ENCODE measurements at places on chromosomes 16 and 17.
A peak's percentile ranks its signal among the peaks of the same experiment; 100 is the strongest.

DNA sequence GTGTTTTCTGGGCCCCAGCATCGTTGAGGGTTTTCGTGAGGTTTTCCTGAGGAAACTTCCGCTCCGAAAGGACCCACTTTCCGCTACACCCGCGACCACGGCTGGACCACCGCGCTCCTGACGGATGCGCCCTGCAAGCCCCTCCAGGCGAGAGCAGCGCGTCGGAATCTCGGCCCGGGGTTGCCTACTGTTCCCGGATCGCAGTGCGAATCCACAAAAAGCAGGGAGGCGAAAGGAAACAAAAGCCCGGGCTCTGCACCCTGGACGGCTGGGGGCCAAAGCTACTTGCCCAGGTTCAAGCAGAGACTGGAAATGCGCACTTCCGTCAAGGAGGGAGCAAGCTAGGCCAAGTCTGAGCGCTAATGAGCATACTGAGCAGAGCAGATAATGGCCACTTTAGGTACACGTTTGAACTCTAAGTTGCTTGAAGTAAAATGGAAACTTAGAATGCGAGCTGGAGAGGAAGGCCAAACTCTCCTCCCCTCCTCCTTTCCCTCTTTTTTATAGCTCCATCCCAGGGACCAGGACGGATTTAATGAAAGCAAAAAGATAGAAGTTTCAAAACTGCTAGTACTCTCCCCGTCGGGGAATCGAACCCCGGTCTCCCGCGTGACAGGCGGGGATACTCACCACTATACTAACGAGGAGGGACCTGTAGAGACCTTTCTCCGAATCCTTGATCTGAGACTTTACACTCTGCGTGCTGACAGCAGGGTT lies 11.4 kb upstream of the AURKB start:
- DNase-seq = peak; percentile 68

DNA sequence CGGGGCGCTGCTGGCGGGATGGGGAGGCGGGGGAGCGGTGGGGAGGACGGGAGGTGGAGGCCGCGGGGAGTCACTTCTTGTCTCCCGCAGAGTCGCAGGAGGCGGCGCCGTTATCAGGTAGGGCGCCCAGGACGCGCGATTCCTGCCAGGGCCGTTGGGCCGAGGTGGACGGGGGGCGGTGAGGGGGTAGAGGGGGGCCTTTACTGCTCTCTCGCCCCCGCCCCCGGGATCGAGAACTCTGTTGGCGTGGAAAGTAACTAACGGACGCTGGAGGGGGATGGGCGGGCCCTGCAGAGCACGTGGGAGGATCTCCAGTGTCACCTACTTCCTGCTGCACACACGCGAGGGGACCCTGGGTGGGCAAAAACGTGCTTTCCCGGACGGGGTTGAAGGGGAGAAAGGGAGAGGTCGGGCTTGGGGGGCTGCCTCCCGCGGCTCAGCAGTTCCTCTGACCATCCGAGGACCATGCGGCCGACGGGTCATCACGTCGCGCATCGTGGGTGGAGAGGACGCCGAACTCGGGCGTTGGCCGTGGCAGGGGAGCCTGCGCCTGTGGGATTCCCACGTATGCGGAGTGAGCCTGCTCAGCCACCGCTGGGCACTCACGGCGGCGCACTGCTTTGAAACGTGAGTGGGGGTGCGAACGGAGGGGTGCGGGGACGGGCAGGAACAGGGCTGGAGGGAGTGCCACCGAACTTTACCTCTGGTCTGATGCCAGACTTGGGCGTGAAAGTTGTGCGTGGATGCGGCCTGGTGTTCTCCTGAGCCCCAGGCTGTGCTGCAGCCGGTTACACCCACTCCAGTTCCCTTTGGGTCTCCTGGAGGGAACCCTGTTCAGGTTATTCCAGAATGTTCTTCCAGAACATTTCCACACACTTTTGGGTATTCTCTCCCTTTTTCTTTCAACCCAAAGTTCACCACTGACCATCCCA lies 569 bp downstream of the PRSS21 start:
- DNase-seq = no peak

DNA sequence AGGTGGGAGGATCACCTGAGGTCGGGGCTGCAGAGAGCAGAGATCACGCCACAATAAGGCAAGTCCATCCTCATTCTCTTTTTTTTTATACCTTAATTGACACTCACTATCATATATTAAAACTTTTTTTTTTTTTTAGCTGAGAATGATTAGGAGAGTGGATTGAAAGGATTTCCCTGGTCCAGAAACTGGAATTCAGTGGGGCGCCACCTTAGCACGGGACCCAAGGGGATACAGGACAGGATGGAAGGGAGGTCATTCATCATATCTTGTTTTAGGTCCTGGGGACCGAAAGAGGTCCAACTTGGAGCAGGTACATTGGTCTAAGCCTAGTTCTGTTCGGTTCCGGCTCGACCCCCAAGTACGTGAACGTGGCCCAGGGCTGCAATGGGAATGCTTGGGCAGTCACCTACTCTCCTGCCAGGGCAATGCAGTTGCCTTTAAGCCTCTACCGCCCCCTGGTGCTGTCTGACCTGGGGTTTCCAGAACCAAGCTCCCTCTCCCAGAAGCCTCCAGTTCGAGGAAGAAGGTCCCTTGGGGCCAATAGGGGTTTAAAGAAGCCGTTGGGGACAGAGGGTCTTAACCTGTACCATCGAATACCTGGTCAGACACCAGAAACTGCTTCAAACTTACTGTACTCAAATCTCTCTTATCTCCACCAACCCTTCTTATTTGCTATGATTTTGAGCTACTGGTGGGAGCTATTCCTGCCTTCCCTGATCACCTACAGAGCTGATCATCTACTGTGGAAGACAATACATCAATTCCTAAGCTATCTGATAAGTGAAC lies 19.9 kb upstream of the GPATCH8 start:
- no peak for DNase-seq

- DNase-seq = no peak
Measured at GRCh38 chr16:23694644-23695373, 16.1 kb downstream of the PLK1 start.

- DNase-seq = no peak
Measured at GRCh38 chr17:78395155-78395554, 16.7 kb downstream of the PGS1 start.

DNA sequence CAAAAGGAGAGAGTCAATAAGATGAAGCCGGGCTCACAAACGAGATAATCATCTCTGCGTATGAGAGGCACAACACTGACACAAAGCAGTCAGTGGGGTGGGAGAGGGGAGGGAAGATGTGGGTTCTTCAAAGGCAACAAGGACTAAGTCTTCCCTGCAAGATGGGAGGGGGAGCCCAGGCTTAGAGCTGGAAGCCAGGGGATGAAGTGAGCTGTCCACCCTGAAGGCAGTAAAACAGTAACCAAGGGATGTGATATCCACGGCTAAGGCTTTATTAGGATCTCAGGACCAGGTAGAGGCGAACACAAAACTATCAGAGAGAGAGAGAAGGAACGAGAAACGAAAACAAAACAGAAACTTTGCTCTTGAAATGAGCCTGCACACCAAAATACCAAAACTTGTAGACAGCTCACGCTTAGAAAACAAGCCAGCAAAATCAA lies 115.9 kb downstream of the DYNLRB2 start:
- no peak for DNase-seq

GRCh38 chr17:21532763-21533385 lies 156.7 kb downstream of the KCNJ12 start:
- DNase-seq = no peak

DNA sequence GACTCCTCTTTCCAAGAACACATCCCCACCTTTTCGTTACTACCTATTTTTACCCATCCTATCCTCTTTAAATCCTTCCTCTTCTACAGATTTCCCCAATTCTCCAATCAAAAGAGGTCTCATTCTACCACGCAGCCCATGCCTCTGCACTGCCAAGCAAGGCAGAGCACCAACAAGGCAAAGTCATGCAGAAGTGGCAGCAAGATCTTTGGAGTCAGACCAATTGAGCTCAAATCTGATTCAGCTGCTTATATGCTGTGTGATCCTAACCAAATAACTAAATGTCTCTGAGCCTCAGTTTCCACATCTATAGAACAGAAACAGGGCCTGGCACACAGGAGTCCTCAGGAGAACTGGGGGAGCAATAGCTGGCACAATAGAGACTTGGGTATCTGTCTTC lies 41.0 kb downstream of the TOM1L2 start:
- DNase-seq = no peak

- no peak for DNase-seq
Measured at GRCh38 chr17:73956595-73957465, 246.6 kb upstream of the RPL38 start.

DNA sequence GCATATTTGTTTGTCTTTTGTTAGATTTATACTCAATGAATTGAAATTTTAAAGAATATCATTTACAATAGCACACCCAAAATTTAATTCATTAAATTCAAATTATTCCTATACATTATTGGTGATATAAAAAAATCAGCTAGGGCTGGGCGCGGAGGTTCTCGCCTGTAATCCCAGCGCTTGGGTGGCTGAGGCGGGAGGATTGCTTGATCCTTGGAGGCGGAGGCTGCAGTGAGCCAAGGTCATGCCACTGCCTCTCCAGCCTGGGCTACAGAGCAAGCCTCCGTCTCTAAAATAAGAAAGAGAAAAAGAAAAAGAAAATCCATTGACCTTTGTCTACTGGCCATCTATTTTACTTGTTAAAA lies 4.5 kb upstream of the PRDM7 start:
- DNase-seq = no peak

DNA sequence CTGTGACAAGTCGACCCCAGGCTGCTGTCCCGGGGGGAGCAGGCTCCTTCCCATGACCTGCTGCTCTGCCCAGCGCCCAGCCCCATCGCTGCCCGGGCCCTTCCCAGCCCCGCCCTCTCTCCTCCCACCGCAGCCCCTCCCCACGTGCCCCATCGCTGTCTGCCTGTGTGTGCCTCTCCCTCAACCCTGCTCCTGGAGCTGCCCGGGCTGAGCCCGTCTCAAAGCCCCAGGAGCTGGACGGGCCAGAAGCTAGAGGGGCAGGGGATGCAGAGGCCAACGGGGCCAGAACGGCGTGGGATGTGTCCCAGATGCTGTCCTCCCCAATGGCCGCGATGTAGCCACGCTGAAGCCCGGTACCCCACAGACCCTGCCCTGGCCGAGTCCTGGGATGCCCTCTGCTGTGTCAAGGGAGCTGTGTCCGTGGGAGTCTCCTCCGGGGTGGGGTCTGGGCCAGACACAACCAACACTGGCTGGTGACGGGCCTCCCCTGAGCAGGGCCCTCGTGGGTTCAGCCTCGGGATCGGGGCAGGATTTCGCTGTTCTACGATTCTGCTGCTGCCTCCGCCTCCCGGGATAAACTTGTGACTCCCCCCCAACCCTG lies 118.2 kb upstream of the ZNF750 start:
- DNase-seq = no peak

All from AG04450 (cell line).